ENCODE measurements at places on chromosomes 5 and 9. TPM values are rescaled to one million over a fixed set of nuclear protein-coding genes. Genes with fewer than 3 reads are reported as not detected.
A peak's percentile ranks its signal among the peaks of the same experiment; 100 is the strongest.

DNA sequence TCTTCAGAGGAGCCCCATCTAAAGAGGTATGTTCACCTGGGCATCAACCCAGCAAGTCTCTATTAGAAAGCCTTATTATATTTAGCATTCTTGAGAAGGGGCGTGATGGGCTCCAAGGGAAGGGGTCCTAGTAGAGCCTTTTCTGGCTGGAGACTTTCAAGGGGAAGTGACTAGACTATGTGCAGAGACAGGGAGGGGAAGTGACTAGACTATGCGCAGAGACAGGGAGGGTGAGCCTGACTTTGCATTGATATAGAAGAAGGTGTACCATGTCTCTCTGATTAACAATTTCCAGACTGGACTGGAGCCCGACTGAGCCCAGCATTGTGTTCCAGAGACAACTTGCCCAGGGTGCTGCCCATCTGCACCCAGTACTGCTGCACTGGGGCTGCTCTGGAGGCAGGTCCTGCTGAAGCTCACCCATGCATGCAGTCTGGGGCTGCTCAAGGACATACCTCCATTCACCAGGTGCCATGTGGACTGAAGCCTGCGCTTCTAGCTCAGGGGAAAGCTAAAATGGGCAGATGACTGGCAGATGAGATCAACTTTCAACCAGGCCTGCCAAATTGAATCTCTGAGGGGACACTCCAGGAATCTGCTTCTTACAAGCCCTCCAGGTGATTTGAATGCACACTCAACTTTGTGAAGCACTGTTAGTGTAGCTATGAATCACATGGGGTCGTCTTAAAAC is 83.0 kb upstream of the GNA14 start:
- H3K27me3 ChIP-seq, result no peaks in the 10 kb centered on the region
- H3K27ac ChIP-seq, result no peak overlapping the region
- no peak for DNase-seq
- H3K4me1 ChIP-seq, result peaks cover 10% of the 10 kb centered on the region
- peaks cover 15% of the 10 kb centered on the region for H3K36me3 ChIP-seq

DNA sequence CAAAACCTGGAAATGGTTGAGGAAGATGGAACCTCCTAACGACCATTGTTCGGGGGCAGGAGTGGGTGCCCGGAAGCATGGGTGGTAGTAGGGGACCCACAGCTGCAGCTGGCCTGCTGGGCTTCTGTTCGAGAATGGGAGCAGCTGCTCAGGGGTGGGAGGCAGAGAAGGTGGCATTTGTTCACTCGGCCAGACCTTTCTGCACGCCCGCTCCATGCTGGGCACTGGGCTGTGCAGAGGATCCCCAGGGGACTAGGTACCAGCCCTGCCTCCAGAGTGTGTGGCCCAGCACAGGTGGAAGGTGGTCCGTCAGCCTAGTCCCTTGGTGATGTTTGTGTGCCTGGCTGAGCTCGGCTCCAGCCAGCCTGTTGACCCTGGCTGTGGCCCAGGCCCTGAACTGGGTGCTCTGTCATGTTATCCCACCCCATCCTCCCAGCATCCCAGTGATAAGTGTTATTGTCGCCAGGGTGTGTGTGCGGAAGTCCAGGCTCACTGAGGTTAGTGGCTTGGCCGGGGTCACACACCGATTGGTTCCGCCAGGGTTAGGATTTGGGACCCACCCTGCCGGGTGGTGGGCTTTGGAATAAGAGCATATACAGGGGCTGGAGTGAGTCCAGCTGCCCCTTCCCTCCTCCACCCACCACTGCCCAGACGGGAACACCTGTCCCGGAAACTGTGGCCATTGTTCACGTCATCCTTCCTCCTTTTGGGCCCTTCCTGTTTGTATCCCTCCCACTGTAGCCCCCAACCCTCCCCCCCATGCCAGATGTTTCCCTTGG is 4.8 kb downstream of the N4BP3 start:
- peak; percentile 44 for DNase-seq
- H3K4me3 ChIP-seq, result no peak overlapping the region
- H3K27me3 ChIP-seq, result peaks cover 65% of the 10 kb centered on the region
- H3K36me3 ChIP-seq, result peaks cover 4% of the 10 kb centered on the region
- H3K27ac ChIP-seq, result no peak overlapping the region
- H3K4me1 ChIP-seq, result peaks cover 62% of the 10 kb centered on the region

GRCh38 chr5:37873988-37874387 is 34.1 kb upstream of the GDNF start:
- H3K4me1 ChIP-seq, result no peaks in the 10 kb centered on the region
- no peak overlapping the region for H3K27ac ChIP-seq
- no peak overlapping the region for H3K4me3 ChIP-seq
- no peaks in the 10 kb centered on the region for H3K36me3 ChIP-seq
- H3K27me3 ChIP-seq, result no peaks in the 10 kb centered on the region

DNA sequence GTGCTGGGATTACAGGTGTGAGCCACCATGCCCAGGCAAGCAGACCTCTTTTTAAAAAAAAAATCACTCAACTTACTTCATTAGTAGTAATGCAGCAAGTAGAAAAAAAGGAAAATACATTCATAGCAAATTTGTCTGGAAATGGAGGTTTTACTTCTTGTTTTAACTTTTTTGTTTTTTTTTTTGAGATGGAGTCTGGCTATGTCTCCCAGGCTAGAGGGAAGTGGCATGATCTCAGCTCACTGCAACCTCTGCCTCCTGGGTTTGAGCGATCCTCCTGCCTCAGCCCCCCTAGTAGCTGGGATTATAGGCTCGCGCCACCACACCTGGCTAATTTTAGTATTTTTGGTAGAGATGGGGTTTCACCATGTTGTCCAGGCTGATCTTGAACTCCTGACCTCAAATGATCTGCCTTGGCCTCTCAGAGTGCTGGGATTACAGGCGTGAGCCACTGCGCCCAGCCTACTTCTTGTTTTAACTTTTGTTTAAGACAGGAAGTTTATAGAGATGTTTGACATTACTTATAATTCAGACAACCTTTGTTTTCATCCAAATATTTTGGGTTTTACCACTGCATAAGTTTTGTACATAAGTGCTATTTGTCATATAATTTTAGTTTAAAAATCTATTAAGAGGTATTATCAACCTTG is 26.5 kb downstream of the UBE2R2 start:
- H3K4me1 ChIP-seq, result peaks cover 10% of the 10 kb centered on the region
- peak overlapping the region; percentile 17 for H3K27ac ChIP-seq
- no peak overlapping the region for H3K4me3 ChIP-seq
- no peaks in the 10 kb centered on the region for H3K36me3 ChIP-seq
- no peak for DNase-seq

GRCh38 chr9:121447321-121447834 is 52.3 kb downstream of the GGTA1 start:
- H3K4me3 ChIP-seq, result no peak overlapping the region
- no peaks in the 10 kb centered on the region for H3K27me3 ChIP-seq
- H3K27ac ChIP-seq, result no peak overlapping the region
- no peaks in the 10 kb centered on the region for H3K36me3 ChIP-seq
- no peaks in the 10 kb centered on the region for H3K4me1 ChIP-seq

DNA sequence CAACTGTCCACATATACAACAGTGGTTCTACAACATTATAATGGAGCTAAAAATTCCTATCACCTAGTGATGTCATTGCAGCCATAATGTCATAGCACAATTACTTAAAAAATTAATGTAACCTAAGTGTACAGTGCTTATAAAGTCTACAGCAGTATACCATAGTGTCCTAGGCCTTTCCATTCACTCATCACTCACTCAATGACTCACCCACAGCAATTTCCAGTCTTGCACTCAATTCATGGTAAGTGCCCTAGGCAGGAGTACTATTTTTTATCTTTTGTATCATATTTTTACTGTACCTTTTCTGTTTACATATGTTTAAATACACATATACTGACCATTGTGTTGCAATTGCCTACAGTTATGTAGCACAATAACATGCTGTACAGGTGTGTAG is 9.6 kb upstream of the PUM3 start:
- H3K4me1 ChIP-seq, result no peaks in the 10 kb centered on the region
- H3K4me3 ChIP-seq, result no peak overlapping the region
- DNase-seq, result no peak
- no peak overlapping the region for H3K27ac ChIP-seq

GRCh38 chr5:56110646-56111403 is 116.1 kb upstream of the IL6ST start:
- no peaks in the 10 kb centered on the region for H3K36me3 ChIP-seq
- H3K4me3 ChIP-seq, result no peak overlapping the region
- peaks cover 10% of the 10 kb centered on the region for H3K4me1 ChIP-seq
- no peaks in the 10 kb centered on the region for H3K27me3 ChIP-seq

DNA sequence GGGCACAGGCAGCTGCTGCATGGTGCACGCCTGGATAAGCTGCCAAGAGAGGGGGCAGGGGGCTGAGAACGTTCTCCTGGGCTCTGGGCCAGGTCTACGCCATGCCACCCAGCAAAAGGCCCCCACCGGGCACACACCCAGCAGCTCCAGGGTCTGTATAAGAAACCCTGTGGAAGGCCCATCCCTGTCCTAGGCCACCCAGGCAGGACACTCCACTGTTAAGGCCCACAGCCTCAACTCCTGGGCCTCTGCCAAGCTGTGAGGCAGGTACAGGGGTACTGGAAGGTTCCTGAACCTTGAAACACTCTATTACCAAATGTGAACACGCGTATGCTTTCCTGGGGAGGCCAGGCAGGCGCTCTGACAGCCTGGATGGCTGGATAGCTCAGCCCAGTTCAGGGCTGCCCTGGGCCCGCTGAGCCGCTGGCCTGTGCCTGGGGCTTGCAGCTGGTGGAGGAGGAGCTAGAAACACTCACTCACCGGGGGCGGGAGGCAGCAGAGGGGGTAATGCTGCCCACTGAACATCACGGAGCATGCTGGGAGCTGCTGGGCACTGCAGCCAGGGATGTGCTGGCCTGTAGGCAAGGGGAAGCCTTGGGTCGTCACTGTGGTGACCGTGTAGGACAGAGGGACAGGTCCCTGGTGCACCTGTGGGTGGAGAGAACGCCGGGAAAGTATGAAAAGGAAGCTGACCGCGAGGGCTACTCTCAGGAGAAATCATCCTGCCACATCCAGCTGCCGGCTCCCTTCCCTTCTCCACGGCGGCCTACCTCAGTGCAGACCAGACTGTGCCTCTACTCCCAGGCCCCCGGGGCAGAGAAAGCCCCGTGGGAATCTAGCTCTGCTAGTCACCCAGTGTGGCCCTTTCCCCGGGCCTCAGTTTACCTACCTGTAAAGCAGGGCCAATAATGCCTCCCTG is 6.0 kb downstream of the RNF44 start:
- H3K4me3 ChIP-seq, result no peak overlapping the region
- peak overlapping the region; percentile 50 for H3K27ac ChIP-seq
- peaks cover 75% of the 10 kb centered on the region for H3K4me1 ChIP-seq
- no peak for DNase-seq

DNA sequence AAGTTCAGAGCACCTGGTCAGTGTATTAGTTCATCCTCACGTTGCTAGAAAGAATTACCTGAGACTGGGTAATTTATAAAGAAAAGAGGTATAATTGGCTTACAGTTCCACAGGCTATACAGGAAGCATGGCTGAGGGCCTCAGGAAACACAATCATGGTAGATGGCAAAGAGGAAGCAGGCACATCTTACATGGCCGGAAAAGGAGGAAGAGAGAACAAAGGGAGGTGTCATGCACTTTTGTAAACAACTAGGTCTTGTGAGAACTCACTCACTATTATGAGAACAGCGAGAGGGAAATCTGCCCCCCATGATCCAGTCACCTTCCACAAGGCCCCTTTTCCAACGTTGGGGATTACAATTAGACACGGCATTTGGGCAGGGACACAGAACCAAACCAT is 28.8 kb upstream of the CAVIN4 start:
- DNase-seq, result no peak
- H3K4me1 ChIP-seq, result no peaks in the 10 kb centered on the region
- H3K4me3 ChIP-seq, result no peak overlapping the region
- no peaks in the 10 kb centered on the region for H3K27me3 ChIP-seq
- no peaks in the 10 kb centered on the region for H3K36me3 ChIP-seq

The MSMP gene
- not detected for total RNA-seq

The PCDHA9 gene
- 3.3 TPM for total RNA-seq

Measured in stomach (tissue), 19 donors.